ENCODE measurements at places on chromosomes 16 and 17. TPM values are rescaled to one million over a fixed set of nuclear protein-coding genes. Genes with fewer than 3 reads are reported as not detected.

GRCh38 chr16:76278980-76279379 lies 1.8 kb downstream of the CNTNAP4 start:
- DNase-seq = no peak

Gene CFAP97D1
- 0.02 TPM for polyA plus RNA-seq

DNA sequence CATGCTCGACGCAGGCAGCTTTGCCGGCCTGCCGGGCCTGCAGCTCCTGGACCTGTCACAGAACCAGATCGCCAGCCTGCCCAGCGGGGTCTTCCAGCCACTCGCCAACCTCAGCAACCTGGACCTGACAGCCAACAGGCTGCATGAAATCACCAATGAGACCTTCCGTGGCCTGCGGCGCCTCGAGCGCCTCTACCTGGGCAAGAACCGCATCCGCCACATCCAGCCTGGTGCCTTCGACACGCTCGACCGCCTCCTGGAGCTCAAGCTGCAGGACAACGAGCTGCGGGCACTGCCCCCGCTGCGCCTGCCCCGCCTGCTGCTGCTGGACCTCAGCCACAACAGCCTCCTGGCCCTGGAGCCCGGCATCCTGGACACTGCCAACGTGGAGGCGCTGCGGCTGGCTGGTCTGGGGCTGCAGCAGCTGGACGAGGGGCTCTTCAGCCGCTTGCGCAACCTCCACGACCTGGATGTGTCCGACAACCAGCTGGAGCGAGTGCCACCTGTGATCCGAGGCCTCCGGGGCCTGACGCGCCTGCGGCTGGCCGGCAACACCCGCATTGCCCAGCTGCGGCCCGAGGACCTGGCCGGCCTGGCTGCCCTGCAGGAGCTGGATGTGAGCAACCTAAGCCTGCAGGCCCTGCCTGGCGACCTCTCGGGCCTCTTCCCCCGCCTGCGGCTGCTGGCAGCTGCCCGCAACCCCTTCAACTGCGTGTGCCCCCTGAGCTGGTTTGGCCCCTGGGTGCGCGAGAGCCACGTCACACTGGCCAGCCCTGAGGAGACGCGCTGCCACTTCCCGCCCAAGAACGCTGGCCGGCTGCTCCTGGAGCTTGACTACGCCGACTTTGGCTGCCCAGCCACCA lies 9.7 kb downstream of the VASN start:
- DNase-seq = peak; percentile 42

Gene CPHXL2
- not detected for polyA plus RNA-seq

Gene ARL4D
- polyA plus RNA-seq = 13.0 TPM

- DNase-seq = peak; percentile 58
These were observed 823 bp downstream of the TNRC6C start for GRCh38 chr17:77959126-77959925.

Gene C16orf86
- polyA plus RNA-seq = 6.0 TPM

Gene GHDC
- polyA plus RNA-seq = 10.5 TPM

Gene TXNL4B
- polyA plus RNA-seq = 5.0 TPM

Gene TRIM25
- 9.8 TPM for polyA plus RNA-seq

DNA sequence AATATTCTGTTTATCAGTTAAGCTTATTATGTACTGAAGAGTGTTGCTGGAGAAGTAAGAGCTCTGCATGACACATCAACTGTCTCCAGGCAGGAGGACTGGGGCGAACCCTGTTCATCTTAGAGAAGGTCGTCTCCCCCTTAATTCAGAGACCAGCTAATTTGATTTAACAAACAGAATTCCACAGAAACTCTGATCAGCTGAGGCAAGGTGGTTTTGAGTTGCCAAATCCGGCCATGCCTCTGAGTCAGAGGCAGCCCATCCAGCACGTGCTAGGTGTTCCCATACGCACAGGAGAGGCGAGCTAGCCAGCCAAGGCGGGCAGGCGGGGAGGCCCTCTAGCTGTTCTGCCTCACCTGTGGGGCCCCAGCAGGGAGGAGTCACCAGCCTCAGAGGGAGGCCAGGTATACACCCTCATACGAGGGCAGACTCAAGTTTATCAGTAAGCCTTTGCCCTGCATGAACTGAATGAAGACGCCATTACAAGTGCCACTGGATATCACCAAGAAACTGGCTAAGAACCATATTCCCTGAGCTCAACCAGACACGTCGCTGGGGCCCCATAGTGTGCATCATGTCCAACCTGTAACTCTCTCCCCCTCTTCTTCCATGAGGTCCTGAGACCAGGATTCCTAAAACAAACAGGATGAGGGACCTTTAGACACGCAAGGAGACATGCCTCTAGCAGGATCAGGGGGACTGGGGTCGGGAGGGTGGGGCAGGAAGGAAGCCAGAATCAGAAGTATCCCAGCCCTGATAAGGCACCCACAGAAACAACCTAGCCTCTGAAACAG lies 25.7 kb downstream of the STAT5A start:
- no peak for DNase-seq

Gene ABAT
- polyA plus RNA-seq = 10.9 TPM
